Uterine smooth muscle cell (primary cell): ENCODE measurements at places on chromosomes 3 and 15. TPM values are rescaled to one million over a fixed set of nuclear protein-coding genes. Genes with fewer than 3 reads are reported as not detected.

SLC6A11 gene
- total RNA-seq: not detected in 2 replicates

PLS1 gene
- 1.1 and 1.8 TPM in 2 replicates for total RNA-seq

GP9 gene
- not detected in 2 replicates for total RNA-seq

DUOXA2 gene
- not detected in 2 replicates for total RNA-seq

CDCP1 gene
- total RNA-seq: 27.7 and 44.5 TPM in 2 replicates
